ENCODE measurements at places on chromosomes 5 and 9.

DNA sequence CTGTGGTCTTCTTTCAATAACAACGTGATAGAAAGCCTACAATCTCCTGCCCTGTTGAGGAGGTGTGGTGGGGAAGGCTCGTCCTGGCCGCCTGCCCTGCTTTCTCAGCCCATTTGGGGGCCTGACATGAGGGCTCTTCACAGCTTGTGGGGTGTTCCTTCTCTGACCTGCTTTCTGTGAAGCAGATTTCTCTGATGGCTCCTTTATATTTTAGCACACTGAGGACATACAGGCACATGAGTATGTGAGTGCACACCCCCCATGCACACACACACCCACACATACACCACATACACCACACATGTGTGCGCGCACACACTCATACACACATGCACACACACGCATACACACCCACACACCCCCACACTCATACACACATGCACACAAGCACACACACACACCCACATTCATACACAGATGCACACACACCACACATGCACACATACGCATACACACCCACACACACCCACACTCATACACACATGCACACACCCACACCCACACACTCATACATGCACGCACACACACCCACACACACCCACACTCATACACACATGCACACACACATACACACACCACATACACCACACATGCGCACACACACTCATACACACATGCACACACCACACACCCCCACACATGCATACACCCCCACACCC, 117.5 kb downstream of the COL5A1 start:
- DNase-seq: peak; percentile 33

DNA sequence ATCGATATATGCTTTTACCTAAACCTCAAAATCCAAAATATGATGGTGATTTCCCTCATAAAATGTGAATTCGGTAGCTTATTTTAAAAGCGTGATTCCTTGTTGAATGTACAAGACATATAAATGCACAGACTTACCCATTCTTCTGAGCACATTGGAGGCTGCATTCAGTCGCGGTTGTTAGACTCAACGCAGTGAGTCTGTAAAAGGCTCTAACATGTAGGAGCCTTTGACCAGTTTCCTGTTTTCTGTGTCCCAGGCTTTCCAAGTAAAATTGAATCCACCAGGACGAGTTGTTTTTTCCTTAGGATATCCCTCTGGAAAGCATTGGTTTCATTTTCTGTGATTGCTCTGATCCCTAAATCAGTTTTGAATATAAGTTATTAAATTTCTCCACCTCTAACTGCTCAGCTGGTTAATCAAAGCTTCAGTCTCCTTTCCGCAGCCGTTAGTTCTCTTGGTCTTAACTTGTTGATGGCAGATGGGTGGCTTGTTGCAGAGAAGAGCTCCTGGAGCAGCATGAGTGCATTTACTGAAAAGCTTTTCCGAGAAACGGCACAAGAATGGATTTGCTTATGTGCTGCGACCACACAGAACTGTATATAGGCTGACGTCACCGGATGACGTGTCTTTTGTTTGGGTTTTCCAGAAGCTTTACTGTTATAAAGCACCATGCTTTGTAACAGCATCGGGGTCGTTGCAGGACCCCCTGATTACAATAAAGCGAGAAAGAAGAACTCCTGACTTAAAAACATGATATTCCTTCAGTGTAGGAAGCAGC, at the start of gene LRRTM2:
LRRTM2 (minus strand) TSS at position 565 of the 781 bp plus-strand sequence; CDS start at position 141, 424 bp downstream.
- DNase-seq: peak; percentile 93

GRCh38 chr9:107530679-107531078, 41.1 kb upstream of the KLF4 start:
- DNase-seq: no peak

DNA sequence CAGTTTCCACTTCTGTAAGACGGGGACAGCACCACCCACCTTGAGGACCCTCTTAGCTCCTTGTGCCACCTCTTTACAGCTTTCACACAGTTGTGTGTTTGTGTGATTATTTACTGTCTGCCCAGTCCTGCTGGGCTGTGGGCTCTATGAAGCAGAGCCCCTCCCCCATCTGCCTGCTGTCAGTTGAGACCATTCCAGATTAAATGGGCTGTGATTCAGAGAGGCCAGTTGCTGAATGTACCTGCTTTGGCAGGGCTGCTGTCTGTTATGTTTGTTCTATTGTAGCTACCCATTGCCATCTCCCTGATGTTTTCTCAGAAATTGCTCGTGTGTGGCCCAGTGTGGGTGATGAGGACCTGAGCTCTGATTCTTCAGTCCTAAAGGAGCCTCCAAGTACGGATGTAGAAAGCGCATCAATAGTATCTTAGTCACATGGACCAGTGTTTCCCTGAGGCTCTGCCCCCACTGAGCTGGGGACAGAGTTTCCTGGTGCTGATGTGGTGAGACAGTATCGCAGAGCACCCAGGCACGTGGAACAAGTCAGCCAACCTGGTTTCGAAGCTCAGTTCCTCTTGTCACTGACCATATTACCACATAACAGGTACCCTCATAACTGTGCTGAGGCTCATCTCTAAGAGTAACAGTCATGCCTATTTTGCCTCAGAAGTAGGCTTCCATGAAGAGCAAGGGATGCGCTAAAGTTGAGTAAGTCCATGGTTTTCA, 3.7 kb downstream of the ANGPTL2 start:
- DNase-seq: no peak

Data from iris pigment epithelial cell (primary cell).